SHP77 (cell line): ENCODE measurements at places on chromosomes 7 and 10.
A peak's percentile ranks its signal among the peaks of the same experiment; 100 is the strongest.

DNA sequence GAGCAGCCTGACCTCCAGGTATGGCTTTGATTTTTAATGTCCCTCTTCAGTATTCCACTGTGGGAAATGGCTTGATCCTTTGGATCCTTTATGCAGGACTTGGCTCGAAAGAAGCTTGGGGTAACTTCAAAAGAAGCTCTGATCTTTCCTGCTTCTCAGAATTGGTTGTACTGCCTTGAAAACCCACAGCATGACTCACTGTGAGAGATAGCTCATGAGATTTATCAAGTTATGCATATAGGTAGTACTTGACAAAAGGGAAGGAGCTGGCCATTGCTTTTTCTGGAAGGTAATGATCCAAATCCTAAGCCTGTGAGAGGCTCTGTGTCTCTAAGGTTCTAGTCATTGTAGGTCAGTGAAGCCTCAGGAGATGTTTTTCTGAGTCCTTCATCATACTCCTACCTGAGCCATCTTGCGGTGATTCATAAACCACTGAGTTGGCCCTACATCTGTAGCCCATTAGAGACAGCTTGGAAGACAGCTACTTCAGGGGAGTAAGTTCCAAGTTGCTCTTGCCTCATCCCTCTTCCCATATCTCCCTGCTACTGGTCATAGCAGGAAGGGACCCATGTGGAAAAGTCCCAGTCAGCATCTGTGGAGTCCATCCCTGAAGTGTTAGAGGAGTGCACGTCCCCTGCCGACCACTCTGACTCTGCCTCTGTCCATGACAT lies 36.7 kb upstream of the NFKB2 start:
- no peak for DNase-seq

DNA sequence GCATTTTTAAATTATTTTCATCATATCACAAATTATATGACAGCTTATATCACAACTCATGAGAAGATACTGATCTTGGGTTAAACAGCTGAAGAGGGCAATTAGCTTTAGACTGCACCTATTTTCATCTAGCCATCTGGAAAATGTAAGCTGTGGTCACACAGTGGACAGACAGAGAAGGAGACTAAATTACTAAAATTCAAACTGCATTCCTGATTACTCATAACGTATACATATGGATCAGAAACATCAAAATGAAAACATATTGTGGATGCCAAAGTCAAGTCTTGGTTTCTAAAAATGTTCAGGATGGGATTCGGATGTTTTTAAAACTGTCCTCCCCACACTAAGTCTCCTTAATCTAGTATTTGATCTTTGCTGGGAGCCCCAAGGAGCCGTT lies 6.6 kb downstream of the BBIP1 start:
- no peak for DNase-seq

DNA sequence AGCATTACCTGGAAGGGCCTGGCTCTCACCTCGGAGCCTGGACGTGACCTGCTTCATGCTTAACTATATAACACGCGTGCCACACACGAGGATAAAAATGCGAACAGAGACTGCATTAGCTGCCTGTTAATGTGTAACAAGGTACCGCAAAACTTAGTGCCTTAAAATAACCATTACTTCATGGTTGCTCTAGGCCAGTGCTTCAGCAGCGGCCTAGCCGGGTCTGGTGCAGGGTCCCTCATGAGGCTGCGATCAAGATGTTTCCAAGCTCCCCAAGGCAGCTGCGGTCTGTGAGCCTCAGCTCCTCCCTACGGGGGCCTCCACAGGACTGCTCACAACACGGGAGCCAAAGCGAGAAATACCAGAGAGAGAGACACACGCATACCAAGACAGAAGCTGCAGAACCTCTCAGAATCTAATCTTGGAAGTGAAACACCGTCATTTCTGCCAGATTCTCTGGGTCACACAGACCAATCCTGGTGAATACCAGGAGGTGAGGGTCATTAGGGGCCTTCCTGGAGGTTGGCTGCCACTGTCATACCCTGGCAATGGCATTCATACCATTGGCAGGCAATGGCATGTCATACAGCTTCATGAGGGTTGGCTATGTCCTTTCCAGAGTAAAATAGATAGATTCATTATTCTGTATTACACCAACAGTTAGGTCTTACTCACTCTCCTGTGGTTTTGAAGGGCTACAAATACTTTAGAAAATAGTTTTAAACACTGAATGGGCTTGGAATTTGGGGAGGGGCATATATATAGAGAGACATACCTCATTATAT lies 94.5 kb downstream of the HIPK2 start:
- no peak for DNase-seq

DNA sequence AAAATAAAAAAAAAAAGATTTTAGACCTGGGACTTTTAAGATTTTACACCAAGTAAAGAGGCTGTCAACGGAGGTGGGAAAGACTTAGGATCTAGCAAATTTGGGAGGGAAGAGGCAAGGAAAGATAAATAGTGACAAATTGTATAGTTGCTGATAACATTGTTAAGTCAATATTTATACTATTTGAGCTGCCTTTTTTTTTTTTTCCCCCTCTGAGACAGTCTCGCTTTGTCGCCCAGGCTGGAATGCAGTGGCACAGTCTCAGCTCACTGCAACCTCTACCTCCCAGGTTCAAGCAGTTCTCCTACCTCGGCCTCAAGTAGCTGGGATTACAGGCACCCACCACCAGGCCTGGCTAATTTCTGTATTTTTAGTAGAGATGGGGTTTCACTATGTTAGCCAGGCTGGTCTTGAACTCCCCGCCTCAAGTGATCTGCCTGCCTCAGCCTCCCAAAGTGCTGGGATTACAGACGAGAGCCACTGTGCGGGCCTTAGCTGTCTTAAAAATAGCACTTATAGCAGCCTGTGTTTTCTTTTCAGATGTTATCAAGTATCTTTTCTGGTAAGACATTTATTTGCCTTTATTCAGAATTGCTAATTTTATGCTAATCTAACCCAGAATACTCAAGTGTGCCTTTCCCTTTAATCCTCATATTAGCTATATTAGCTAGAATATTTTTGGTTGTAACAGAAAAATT lies 94.5 kb downstream of the MMRN2 start:
- no peak for DNase-seq

GRCh38 chr7:167090-167855 lies 25.1 kb upstream of the FAM20C start:
- DNase-seq = no peak

DNA sequence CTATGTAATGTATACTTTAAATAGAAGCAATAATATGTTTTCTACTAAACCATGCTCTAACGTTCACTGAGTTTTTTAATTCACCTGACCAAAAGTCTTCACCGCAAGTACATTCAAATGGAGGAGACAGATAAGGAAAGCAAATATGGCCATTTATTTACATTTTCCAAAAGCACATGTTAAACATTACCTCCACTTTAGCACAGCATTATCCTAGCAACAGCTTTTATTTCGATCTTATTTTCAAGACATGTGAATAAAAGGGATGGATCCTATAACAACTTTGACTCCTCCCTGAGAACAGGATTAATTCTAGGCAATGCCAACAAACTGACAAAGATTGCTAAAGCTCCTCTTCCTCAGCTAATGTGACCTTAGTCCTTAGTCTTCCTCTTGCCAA lies 11.5 kb upstream of the GRM8 start:
- no peak for DNase-seq

- no peak for DNase-seq
Measured at GRCh38 chr10:92121686-92122492, 169.0 kb downstream of the CPEB3 start.

DNA sequence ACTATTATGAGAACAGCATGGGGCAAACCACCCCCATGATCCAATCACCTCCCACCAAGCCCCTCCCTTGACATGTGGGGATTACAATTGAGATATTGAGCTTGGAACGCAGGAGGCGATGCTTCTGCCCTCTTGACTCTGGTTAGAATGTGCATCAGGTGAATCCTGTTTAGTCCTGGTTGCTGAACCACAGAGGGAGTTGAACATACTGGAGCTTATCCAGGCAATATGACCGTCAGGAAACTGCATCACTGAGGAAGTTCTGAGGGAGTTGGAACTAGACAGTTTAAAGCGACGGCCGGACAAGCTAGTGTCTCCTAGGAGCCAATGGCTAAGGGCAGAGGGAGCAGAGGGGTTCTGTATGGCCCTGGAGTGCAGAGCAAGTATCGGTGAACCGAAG lies 31.8 kb upstream of the GARS1 start:
- DNase-seq = no peak

DNA sequence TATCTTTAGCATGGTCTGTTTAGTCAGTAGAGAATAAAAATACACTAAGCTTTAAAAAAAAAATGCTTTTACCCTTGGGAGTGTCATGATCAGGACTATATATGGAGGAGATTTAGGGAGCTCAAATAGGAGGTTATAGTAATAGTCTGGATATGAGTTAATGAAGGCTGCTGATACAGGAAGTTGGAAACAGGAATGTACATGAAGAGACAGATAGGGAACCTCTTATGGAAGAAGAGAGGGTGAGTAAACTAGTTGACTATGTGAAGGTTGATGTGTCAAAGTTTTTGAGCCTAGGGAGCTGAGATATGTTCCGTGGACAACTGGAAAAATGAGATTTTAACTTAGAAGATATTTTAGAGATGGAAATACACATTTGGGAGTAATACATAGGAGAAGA lies 472.0 kb upstream of the FZD8 start:
- DNase-seq = no peak

DNA sequence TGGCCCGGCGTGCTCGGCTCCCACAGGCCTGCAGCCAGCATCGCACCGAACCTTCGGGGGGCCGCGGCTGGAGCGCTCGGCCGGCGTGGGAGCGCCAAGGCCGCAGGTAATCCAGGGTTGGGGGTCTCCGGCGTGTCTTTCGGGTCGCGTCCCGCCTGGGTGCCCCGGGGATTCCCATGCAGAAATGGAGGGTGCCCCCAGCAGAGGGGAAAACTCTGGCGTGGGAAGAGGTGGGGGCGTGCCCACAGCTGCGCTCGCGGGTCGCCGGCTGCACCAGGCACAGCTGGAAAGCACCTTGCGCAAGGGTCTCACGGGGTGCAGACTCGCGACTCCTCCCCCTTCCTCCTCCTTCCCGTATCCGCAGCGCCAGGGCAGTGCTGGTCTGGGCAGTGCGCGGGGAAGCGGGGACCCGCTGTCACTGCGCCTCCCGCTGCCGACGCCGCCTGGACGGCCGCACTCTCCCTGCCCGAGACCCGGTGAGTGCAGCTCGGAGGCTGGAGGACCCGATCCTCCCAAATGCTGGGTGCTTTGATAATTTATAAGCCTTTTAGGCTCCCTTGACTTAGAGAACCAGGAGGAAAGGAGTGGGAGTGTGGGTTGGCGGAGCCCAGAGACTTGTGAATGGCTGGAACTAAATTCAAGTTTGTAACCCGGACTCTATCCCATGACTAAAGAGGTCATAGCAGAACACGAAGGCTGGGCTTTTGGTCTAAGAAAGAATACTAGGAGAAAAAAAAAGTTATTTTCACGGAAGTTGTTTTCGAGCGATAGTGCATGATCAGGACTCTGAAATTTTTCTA lies 489 bp downstream of the MAP3K8 start:
- DNase-seq = no peak

- peak; percentile 4 for DNase-seq
Measured at GRCh38 chr7:150937848-150938561, 40.1 kb downstream of the KCNH2 start.

DNA sequence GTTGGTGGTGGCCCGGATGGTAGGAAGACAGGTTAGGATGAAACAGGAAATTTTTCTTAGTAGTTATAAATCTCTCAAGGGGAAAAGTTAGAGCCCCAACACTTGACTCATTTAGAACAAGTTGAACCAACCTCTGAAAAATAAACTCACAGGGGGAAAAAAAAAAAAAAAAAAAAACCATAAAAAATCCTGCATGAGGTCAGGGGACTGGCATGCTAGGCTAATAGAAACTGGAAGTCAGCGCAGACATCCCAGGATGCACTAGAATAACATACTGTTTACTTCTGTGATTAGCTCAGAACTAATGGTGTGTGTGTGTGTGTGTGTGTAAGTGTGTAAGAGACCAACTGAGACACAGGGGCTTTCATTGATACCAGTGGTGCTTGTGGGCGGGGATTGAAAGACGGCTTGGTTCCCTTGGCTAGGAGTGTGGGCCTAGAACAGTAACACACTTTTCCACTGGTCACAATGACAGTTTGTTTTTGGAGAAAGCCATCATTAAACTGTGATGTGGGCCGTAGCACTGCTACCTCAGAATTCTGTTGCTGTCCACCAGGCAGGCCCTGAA lies 491.6 kb upstream of the GALNT17 start:
- DNase-seq = no peak

GRCh38 chr10:31936933-31937332 lies 8.3 kb upstream of the ARHGAP12 start:
- no peak for DNase-seq

DNA sequence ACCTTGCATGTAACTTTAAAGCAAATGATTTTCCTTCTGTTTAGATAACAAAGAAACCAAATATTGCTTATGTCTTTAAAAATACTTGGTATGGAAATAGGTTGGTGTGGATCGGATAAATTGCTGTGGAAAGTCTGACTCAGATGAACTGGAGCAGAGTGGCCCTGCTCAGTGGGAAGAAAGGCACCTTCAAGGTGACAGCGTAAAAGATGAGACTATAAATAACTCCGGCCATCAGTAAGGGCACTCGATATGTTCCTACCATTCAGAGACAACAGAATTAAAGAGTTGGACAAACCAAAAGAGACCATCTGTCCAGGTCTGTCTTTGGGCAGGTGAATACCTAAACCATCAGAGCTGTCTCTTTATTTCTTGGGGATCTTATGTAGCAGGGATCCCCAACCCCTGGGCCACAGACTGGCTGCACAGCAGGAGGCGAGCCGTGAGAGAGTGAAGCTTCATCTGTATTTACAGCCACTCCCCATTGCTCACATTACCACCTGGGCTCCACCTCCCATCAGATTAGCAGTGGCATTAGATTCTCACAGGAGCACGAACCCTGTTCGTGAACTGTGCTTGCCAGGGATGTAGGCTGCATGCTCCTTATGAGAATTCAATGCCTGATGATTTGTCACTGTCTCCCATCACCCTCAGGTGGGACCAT lies 357.1 kb downstream of the PRPF18 start:
- DNase-seq = no peak

GRCh38 chr10:131771634-131772358 lies 129.0 kb upstream of the PPP2R2D start:
- DNase-seq = no peak

DNA sequence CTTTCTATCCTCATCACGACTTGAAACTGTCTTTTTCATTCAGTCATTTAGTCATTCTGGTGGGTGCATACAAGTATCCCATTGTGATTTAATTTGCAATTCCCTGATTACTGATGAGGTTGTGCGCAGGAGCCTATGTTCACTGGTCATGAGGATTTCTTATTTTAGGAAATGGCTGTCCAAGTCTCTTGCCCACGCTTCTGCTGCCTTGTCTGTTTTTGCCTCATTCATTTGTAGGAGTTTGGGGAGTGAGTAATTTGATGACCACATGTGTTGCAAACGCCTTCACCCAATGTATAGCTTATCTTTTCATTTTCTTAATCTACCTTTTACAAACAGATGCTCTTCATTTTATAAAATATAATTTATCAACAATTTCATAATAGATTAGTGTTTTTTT lies 127.3 kb downstream of the ARHGAP22 start:
- no peak for DNase-seq
